ENCODE measurements at places on chromosomes 5 and 9.

GRCh38 chr5:35345222-35345621, 114.9 kb upstream of the PRLR start:
- DNase-seq, result peak; percentile 23

DNA sequence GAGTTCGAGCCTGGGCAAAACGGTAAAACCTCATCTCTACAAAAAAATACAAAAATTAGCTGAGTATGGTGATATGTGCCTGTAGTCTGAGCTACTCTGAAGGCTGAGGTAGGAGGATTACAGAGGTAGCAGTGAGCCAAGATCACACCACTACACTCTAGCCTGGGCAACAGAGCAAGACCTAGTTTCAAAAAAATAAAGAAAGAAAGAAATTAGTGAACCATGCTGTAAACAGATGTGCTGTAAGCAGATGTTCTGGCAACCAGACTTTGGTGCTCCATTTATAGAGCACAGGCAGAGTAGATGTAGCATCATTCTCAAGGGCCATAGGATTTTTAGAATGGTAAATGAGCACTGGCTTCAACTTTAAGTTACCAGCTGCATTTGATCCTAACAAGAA, 115.4 kb downstream of the ST8SIA4 start:
- no peak for DNase-seq

DNA sequence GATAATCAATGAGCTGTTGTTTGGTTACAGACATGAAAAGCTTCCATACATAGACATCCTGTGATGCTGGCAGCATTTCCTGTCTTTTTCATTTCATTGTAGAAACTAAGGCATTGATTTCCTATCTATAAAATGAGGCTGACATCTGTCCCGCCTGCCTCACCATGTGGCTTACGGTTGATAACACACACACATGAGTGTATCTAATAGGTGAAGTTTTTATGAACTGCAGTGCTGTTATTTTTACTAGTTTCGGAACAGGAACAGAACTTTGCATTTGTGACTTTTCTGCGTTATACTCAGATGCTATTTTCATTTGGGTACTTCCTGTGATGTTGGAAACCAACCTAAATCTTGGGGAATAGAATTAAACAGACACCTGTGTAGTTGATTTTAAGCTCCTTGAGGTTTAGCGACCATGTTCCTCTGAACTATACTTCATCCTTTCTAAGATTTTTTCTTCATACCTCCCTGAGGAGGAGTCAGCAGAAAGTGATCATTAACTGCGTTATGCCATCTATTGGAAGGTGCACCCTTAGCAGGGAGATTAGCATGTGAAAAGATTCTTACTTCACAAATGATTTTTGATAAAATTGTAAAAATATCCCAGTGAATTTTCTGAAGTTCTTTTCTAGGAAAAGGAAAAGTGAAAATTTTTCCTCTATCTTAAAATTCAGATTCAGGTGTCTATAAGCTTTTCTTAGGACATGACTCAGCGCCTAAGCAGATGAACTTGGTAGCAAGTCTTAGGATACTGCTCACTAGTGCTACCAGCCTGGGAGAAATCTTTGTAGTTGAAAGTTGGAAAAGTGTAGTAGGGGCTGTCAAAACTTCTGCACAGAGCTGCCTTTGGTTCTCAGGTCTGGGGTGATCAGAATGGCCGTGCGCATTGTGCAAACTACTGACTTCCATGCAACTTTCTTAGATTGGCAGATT, 134.5 kb downstream of the TRIO start:
- DNase-seq, result no peak

DNA sequence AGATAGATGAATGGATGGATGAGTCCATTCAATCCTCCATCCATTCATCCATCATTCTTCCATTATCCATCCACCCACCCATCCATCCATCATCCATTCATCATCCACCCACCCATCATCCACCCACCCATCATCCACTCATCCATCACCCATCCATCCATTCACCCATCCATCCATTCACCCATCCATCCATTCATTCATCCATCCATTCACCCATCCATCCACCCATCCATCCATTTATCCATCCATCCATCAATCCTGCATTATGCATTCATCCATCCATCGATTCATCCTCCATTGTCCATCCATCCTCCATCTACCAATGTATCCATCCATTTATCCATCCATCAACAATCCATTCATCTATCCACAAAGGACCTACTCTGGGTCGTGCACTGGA, 12.8 kb upstream of the PHYKPL start:
- DNase-seq, result no peak

DNA sequence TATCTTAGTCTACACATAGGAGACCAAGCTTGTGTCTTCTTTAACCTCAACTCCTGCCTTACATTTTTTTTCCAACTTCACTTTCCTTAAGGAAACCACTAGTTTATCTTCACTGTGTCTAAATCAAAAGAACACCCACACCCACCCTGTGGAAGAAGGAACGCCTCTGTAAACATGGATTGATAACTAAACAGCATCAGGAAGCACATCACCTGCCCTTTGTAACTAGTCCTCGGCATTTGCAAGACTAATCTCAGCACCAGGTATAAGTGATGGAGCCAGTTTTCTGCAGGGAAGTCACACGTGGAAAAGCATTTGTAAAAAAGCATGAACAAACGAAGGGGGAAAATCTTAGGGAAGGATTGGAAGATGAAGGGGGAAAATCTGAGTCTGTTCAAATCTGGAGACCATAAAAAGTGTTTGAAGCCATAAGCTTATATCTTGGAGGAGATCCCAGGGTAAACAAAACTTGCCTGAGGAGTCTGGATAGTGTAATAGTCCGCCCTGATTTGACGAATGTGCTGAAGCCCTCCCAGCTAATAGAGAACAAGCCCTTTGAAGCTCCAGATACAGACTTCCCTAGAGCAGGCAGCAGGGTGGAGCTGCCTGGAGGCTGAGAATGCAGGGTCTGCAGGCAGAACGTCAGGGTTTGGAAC, 117.3 kb upstream of the LHFPL2 start:
- no peak for DNase-seq

GRCh38 chr5:107858788-107859187, 188.1 kb upstream of the EFNA5 start:
- no peak for DNase-seq

DNA sequence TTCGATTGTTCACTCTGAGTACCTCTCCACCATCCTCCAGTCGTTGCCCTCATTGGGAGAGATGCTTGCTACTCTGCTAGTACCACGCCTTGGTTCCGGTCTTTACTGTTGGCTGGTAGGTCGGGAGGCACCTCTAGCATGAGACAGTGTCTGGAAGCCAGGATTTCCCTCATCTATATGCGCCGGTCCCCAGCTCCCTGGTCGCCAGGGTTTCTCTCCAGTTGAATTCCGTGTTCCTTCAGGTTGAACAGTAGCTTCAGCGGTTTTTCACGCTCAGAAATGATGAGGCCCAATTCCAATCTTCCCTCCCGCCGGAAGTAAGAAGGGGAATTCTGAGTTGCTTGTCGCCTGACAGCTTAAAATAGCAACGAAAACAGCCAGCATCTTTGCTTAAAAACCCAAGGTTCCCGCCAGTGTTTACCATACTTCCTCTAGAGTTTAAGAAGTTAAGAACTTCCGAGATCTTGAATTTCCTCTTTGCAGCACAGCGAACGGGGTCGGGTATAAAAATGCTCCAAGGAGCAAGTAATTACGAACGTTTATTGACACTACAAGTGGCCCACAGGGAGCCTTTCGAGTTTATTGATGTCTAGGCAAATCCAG, 1.3 kb upstream of the ST8SIA4 start:
- no peak for DNase-seq

GRCh38 chr9:14270358-14271092, 43.4 kb downstream of the NFIB start:
- no peak for DNase-seq

GRCh38 chr9:117400171-117400570, 14.7 kb downstream of the ASTN2 start:
- peak; percentile 98 for DNase-seq

DNA sequence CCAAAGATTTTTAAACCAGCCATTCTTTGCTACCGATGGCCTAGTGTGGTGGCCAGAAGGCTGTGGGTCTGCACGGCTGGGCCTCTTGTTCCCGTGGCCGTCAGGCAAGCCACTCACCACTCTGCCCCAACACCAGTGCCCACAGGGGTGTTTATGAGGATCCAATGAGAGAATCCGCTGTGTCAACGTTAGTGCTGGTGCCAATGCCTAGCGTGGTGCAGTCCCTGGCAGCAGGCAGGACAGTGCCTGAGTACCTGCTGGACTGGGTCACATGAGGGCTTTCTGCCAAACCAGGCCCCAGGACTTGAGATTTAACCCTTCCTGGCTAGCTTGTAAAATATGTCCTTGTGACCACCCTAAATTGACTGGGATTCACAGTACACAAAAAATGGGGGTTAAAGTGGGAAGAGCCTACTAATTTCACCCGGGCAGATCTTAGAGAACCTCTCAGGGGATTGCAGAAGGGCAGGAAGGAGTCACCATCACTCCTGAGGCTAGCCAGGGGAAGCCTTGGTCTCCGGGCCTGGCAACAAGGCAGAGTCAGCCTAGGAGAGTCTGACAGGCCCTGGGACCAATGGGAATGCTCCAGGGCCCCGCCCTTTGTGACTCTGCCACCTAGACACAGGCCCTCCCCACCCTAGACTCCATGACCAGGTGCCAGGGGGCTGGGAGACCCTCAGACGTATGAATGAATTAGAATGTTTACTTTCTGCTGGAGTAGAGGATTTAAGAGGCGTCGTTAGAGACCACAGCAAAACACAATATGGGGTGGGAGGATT, 63.2 kb upstream of the FSTL4 start:
- DNase-seq, result no peak

DNA sequence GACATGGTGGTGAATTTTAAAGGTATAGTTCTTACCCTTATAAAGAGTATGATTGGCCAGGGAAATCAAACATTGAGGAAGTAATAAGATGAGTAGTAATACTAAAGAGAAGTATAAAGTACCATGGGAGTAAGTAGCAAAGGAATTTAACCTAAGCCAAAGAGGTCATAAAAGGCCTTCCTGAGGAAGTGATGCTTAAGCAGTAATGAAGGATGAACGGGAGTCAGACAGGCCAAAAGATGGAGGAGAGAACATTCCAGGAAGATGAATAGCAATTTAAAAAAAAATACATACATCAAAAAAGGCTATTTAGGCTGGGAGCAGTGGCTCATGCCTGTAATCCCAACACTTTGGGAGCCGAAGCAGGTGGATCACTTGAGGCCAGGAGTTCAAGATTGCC, 29.0 kb downstream of the KLHL3 start:
- no peak for DNase-seq

DNA sequence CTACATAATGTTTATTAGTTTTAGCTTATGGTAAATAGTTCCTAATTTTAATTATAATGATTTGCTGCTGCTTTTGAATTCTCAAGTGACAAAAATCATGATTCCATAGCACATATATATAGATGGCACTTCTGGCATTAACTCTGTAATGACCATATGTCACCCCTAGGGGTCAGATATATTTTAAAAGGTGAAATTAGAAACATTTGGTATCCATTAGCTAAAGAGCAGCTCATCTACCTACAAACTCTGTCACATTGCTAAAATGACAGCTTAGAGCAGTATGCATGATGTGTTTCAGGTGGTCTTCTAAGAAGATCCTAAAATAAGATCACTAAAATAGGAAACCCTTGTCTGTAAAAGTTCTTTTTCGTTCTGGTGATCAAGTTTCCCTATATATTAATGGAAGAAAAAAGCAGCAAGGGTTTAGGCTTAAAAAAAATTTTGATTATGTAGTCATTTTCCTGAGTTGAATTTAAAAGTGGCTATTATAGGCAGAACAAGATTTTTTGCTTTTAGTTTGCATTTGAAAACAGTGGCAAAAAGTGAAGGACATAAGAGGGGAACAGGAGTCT, 157.7 kb upstream of the POU5F2 start:
- peak; percentile 58 for DNase-seq

- no peak for DNase-seq
Measured at GRCh38 chr5:13408616-13409015, 535.9 kb downstream of the DNAH5 start.

DNA sequence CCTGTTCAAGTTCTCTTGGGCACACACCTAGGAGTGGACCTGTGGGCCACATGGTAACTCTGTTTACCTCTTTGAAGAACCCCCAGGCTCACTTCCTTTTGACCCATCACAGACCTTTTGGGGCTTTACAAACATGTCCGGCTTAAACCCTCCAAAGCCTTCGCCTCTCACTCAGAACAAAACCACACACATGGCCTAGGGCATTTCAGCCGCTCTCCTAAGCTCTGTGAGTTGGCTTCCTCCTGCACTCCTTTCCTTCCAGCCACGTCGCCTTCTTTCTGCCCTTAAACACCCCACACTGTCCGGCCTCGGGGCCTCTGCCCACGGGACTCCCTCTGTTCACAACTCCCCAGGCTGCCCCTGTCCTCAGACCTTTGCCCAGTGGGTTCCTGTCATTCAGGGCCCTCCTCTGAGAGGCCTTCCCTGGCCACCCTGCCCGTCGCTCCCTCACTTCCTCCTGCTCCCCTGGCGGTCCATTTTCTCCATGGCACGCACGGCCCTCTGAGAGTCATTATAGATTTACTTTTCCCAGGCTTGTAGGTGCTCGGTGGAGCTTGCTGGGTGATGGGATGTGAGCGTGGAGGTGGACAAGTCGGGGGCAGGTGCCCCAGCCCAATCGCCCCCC, 1.9 kb downstream of the DOK3 start:
- no peak for DNase-seq

DNA sequence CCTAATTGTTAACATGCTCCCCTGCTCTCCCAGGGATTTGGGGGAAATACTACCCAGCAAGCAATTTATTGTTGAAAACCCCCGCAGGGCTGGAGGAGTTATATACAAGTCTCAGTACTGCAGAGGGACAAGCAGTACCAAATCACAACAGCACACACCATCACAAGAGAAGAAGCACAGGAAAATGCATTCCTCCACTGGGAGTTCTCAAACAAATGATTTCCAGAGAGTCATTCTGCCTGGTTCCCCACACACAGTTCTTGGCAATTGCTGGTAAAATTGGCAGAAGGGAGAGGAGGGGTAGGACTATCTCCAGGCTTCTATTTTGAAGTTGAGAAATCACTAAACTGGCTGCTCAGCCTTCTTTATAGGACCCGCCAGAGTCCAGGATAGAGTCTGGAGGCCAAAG, 16.8 kb downstream of the SIL1 start:
- DNase-seq, result no peak

- DNase-seq, result no peak
Measured at GRCh38 chr9:14147738-14148137, 166.2 kb downstream of the NFIB start.

DNA sequence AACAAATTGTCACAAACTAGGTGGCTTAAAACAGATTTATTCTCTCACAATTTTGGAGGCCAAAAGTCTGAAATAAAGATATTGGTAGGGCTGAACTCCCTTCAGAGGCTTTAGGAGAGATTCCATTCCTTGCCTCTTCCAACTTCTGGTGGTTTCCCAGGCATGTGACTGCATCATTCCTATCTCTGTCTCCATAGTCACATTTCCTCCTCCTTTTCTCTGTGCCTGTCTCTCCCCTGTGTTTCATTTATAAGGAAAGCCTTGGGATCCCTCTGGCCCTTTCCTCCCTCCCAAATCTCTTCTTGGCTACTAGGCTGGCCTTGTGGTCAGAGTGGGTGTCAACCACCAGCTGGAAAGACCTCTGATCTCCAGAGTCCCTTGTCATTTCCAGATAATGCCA, 78.2 kb downstream of the SNX18 start:
- DNase-seq, result no peak

- DNase-seq, result no peak
Measured at GRCh38 chr5:140548300-140548688, 832 bp downstream of the EIF4EBP3 start.

GRCh38 chr5:161305601-161306000, 240.9 kb downstream of the GABRB2 start:
- no peak for DNase-seq

GRCh38 chr5:142841511-142842265, 71.5 kb downstream of the ARHGAP26 start:
- no peak for DNase-seq
